Effector CD8-positive, alpha-beta T cell (primary cell): ENCODE measurements at places on chromosomes 5 and 9.

DNA sequence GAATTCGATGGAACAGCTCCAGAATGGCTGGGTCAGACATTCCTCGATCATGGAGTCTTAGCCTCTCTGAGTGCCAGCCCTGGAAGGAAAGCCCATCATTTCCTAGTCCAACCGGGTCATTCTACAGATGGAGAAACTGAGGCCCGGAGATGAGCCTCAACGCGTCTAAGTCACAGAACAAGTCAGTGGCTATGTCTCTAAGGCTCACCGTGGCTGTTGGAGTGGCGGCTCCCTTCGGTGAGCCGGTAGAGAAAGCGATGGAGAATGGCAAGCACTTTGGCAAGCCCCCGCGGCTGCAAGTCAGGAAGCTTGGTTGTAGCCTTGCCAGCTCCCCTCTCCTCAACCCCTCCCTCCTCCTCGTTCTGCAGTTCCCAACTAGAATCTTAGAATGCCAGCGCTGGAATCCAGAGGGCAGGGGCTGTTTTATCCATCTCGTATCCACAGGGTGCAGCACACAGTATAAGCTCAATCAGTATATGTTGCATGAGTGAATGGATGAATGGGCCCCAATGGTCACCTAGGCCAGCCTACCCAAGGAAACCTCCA lies 438 bp upstream of the ARSI start:
- no peak for DNase-seq

- DNase-seq, result no peak
These were observed 64.3 kb upstream of the TNC start for GRCh38 chr9:115182264-115182663.

GRCh38 chr9:110700953-110701352 lies 32.4 kb downstream of the MUSK start:
- no peak for DNase-seq

DNA sequence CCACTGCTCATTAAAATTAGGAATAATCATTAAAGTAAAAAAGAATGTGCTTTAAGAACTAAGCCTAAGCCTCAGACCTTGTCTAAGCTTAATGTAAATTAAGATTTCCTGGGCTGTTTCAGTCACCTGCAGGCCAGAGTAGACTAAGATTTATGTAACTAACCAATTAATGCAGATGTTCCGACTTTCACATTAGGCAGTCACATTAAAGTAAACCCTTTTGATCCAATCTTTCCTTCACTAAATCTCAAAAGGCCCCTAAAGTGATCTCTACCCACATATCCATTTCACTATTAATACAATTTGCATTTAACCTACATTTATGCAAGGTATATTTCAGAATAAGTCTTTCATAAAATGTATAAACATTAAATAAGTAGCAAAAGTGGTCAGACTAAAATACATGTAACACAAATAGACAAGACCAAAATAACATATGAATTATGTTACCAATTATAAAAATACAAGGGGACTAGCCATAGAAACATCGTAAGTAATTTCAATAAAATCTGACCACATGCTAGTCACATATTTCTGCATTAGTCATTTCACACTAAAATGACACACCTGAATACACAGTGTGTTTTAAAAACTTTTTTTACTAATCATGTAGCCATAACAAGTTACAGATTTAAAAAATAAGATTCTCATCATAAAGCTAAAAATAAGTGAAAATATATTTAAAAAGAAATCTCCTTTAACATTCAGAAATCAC lies 7.7 kb downstream of the NR3C1 start:
- no peak for DNase-seq
